ENCODE measurements at places on chromosomes 5 and 9.

GRCh38 chr5:58871648-58872242, 288.9 kb downstream of the RAB3C start:
- no peak for DNase-seq

DNA sequence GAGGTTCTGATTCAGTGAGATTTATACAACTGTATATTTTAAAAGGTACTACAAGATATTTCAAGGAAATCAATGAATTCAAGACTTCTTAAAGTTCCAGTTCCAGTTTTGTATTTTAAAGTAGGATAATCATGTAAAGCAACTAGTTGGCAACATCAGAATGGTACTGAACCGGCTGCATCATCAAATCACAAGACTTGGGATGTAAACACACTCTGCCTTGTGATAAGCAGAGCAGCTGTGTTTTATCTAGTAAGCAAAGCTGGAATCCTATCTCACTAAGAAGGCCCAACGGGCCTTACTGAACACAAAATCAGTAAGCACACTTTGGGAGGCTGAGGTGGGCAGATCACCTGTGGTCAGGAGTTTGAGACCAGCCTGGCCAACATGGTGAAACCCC, 327.2 kb upstream of the NREP start:
- no peak for DNase-seq

DNA sequence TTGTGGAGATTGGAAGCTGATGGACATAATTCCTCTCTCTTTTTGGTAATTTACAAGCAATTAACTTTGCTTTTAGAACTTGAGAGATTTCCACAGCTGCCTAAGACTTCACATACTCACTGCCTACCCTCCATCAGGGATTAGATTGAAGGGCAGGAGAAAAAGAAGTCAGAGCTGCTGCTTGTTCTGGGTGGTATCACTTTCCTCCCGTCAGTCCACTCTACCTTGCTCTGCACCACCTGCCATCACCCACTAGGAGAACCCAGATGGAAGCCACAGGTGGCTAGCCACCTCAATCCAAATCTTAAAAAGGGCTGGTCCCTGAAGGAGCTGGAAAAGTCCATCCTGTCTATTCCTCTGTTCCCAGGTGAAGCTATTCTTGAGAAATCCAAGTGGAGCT, 10.5 kb downstream of the IRF1 start:
- no peak for DNase-seq

- DNase-seq, result no peak
These were observed 1.1 kb upstream of the ANP32B start for GRCh38 chr9:97981846-97982682.

- no peak for DNase-seq
These were observed 28.9 kb upstream of the HNRNPA0 start for GRCh38 chr5:137782984-137783536.

GRCh38 chr5:39115644-39116343, 41.6 kb upstream of the RICTOR start:
- DNase-seq, result no peak

- DNase-seq, result no peak
These were observed 181.3 kb upstream of the DMRT1 start for GRCh38 chr9:660227-660626.

- DNase-seq, result no peak
These were observed 611.8 kb upstream of the KLF4 start for GRCh38 chr9:108101410-108101809.

DNA sequence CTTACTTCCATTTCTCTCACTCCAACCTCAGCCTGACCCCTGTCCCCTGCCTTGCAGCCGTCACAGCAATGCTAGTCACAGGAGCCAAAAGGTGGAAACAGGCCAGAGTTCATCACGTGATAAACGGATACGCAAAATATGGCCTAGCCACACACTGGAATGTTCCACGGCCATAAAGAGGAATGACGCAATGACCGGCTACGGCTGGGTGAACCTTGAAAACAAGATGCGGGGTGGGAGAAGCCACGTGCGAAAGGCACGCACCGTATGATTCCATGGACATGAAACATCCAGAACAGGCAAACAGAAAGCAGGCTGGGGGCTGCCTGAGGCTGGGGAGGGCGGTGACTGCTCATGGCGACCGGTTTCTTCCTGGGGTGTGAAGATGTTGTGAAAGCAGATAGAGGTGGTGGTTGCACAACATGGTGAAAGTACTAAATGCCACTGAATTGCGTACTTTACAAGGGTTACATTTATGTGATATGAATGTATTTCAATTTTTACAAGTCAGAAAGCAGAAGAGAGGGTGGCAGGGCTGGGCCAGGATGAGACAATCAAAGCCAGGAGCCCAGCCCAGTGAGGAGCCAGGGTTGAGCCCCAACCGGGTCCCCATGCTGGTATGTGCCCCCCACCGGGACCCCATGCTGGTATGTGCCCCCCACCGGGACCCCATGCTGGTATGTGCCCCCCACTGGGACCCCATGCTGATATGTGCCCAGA, 117.8 kb upstream of the SARDH start:
- peak; percentile 63 for DNase-seq

DNA sequence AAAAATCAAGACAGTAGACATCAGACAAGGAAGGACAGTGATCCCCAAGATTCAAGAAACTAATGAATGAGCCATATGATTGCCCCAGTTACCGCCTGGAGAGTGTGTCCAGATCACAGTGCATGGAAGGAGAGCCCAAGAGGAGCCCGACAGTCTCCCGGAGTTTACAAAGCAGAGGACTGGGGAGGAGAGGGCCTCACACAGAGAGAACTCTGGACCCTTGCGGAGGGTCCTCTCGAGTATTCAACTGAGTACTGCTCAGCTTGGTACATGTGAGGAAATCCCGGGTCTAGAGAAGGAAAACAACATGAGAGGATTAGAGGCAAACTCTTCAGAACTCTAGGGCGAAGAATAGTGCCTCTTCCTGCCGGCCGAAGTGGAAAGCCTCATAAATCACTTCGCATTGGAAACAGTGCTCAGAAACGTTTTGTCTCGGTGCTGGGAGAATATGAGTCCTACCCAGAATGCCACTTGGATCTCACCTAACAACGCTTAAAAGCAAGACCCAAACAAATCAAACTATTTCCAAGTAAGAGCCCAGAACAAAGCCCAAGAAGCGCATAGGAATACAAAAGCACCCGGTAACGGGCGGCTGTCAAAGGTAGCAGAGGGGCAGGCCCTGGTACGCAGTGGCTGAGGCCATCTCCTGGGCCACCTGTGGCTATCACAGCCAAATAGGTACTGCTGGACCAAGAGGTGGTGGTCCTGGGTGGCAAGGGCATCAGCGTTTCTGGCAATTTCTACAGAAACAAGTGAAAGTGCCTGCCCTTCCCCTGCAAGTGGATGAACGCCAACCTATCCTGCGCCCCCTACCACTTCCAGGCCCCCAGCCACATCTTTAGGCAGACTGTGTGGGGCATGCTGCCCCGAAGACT, 36.0 kb downstream of the FAM78A start:
- DNase-seq, result no peak

DNA sequence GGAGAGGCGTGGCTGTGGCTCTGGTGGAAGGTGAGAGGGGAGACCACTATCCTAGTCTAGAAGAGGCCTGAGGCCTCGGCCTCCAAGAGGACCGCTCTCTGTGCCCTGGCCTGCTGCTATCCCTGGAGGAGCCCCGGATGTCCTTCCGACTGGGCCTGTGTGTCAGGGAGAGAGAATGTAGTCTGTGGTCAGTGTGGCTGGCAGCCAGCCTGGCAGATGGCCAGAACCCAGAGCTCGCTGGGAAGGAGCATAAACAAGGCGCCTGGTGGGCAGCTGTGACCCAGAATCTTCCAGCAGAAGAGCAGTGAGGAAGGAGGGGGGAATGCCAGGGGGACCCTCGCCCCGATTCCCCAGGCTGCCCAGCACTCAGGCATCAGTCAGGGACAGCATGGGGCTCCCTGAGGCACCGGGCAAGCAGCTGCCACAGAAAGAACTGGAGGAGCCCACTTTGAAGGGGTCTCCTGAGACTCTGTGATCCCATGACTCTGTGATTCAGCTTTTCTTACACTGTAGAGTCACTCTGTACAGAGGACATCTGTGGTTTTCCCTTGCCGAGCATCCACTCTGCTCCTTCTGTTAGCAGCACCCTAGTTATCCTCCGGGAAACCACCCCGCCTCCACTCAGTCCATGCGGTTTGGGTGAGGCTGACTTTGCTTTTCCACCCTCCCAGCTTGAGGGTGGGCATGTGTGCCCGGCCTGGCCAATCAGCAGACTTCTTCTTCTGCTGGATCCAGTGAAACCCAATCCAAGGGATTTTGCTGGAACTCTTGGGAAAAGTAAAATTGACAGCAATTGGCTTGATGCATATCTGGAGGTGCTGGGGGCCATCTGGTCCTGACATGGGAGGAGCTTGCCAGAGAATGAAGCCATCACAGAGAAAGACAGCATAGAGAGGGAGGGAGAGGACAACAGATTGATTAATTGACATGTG, 46.2 kb upstream of the PWWP2A start:
- peak; percentile 99 for DNase-seq
